ENCODE measurements at places on chromosomes 7 and 10.

DNA sequence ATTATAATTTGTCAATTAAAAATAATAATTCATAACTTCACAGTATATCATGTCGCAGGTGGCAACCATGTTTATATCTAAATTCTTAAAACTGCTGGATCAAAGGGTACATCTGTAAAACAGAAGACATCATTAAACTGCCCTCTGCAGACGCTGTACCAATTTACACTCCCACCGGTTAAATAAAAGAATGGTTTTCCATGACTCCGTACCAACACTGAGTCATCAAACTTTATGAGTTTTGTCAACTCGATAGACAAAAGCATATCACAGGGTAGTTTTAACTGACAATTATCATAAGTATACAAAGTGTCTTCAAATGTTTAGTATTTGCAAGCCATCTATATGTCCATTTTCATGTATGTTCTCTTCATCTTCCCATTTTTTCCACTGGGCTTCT lies 5.7 kb upstream of the GSTK1 start:
- no peak for DNase-seq

- DNase-seq = no peak
Measured at GRCh38 chr7:63073286-63073685, 925.4 kb upstream of the ZNF722 start.

GRCh38 chr7:112257073-112257472 lies 50.6 kb downstream of the ZNF277 start:
- DNase-seq = no peak

DNA sequence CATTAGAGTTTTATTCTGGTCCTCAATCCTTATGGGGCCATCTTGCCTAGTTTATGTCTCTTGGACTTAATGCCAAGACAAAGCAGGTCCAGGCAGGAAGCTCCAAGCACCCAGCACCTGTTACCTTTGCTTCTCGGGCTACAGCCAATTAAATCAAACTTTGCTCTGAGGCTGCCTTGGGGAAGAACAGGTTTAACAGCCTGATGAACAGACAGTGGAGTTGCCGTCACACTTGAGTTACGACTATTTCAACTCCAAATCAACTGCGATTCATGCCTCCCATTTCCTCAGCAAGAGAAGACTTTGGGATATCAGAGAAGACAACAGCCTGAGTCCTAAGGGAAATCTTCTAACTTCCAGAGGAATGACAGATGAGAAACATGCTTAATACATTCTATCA lies 62.2 kb downstream of the XPNPEP1 start:
- no peak for DNase-seq

DNA sequence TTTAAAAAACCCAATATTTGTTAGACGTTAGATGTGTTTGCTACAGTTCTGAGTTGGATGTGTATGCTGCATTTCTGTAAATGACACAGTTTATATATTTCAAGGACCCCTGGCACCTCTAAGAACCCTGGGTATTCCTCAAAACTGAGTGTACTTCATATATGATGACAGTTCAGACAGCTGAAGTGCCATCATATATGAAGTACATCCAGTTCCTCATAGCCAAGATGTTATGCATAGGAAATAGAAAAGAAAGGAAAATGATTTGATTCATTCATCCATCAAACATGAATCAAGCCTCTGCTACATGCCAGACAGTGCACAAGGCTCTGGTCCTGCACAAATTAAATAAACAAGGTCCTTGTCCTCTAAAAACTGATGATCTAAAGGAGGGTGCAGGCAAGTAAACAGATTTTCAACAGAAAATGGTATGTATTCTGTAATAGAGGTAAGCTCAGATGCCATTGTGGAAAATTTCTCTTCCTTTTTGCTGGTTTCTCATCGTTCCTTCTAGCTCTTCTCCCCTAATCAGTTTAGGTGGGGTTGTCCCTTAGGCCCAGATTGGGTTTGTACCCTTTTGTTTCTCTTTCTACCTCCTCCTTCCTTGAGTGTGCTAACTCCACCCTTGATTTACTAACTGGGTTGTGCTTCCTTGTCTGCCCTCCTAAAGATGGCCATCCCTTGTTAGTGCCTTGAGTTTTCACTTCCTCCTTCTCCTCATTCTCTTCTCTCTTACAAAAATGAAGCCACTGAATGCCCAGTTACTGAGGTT lies 25.3 kb upstream of the SMIM30 start:
- DNase-seq = no peak

Measured in T-cell (primary cell).